Upper lobe of left lung (tissue), 6 donors: ENCODE measurements at places on chromosomes 7 and 10.

DNA sequence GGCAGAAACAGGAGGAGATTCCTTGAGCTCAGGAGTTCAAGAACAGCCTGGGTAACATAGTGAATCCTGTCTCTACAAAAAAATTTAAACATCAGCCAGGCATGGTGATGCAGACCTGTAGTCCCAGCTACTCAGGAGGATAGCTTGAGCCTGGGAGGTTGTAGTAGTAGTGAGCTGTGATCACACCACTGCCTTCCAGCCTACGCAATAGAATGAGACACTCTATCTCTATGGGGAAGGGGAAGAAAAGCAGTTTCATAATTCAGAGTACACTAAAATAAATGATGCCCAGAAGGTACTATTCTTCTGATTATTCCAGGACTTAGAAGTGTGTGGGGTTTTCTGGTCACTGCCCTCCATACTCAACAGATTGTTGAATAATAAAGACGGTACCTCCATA is 177.3 kb downstream of the KMT2E start:
- no peak for DNase-seq

DNA sequence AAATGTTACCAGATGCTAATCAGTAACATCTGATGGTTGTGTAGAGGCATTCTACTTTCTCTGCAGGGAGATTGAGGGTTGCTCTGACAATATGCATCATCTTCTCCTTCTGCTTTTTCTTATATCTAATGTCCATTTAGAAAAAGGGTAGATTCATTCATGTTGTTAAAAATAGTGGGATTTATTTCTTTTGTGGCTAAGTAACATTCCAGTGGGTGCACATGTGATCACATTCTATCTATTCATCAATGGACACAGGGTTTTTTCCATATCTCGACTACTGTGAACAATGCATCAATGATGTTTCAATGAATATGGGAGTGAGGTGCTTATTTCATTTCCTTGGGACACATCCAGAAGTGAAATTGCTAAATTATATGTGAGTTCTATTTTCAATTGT is 103.9 kb downstream of the CRPPA start:
- DNase-seq, result no peak

DNA sequence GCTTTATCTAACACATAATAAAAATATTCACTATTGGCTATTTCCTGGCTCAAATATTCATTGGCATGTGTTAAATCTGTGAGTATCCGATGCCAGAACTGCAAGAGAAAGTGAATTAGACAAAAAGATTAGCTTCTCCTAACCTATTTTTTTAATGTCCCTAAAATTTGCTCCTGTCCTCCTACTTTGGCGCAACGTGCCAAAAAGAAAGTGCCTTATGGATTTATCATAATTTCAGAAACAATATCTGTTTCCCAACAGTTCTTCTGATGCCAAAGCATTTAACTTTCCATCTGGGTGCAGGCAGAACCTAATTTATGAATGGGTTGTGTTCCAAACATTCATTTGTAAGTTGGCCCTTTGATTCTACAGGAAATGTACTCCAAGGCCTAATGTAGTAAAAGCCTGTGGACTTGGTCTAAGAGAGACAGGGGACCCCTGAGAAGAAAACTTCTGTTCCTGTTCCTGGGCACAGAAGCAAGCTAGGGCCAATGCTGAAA is 15.4 kb downstream of the PIP4K2A start:
- DNase-seq, result no peak

- no peak for DNase-seq
Observed at GRCh38 chr7:137423321-137423720, 79.8 kb upstream of the PTN start.

GRCh38 chr10:82089327-82089726 is 214.3 kb downstream of the NRG3 start:
- no peak for DNase-seq

GRCh38 chr7:26667514-26668133 is 196.8 kb downstream of the SKAP2 start:
- peak; percentile 67 for DNase-seq

DNA sequence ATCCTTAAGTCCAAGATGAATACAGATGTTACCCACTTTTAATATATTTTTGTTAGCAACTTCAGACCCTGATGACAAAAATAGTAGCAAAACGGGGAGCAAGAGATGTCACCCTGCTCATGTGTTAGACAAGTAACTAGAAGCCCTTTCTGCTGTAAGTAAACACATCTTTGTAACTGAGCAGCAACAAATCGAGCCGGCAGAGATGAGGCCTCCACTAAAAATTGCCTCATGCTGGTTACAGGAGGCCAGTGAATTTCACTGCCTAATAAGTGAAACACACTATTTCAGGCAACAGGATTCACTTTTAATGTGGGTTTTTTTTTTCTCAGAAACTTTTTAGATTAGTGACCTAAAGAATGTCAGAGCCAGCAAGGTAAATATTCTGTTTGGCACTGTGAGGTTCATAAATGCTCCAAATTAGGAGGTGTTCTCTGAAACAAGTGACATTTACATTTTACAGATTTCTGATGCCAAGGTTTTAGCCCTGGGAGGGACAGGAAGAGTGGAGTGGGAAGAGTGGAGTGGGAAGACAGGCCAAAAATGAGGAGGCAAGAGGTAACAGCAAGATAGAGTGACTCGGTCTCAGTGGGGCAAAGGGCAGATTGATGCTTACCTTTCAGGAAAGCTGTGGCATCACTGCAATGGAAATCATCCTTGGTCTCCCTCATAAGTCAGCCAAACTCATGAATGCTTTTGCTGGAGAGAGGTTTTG is 53.6 kb upstream of the LRRC17 start:
- no peak for DNase-seq

DNA sequence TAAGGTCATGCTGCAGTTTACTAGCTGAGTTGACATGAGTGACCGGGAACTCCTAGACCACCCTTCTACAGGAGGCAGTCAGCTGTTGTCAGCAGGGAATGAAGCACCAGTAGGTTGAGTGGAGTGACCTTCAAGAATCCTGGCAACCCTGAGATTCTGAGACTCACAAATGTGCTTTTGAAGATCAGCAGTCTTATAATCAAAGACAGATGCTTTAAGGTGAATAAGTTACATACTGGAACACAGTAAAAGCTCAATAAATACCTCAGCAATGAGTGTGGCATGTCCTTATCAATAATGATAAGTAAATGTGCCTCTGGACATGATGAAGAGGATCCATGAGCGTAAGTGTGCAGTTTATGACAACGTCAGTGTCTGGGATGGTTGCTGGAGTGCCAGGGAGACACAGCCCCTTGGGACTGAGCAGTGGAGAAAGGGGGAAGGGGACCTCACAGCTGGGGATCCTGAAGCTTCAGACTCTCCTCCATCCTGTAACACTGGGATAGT is 11.9 kb upstream of the OR6V1 start:
- DNase-seq, result no peak

- no peak for DNase-seq
Observed at GRCh38 chr7:154978017-154978416, 24.9 kb downstream of the PAXIP1 start.

- DNase-seq, result no peak
Observed at GRCh38 chr7:137408126-137408525, 64.6 kb upstream of the PTN start.

GRCh38 chr7:101591504-101591903 is 37.6 kb downstream of the MYL10 start:
- no peak for DNase-seq

DNA sequence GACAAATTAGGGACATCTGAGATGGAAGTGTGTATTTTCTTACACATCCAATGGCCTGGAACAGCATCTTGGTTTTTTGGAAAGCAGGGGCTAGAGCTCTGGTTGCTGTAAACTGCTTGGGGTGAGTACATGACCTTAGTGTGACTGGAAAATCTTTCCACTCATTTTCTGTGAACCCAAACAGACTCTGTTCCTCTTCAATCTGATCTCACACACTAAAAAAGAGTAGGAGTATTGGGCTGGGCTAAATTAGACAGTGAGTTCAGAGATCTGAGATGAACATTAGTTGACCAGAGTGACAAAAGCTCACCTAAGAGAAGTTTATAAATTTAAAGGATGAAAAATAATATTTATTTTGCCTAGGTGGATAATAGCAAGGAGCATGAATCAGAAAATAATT is 59.2 kb downstream of the OR13A1 start:
- no peak for DNase-seq

DNA sequence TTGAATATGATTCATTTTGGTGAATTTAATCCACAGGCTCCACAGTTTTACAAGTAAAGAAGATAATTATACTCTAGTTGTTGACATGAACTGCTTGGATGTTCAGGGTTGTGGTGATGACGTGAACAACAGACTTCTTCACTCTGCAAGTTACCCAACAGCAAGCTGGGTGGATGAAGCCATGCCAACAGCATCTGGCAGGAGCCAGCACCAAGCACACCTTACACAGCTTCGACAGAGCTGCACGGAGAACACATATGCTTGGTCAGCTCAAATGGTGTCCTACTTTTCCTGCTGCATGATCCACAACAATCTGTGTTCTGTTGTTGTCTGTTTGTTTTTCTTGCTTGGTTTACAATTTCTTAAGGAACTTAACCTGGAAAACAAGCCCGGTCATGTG is 9.8 kb downstream of the NOD1 start:
- no peak for DNase-seq

GRCh38 chr10:98953251-98953650 is 282.4 kb downstream of the HPSE2 start:
- no peak for DNase-seq

- no peak for DNase-seq
Observed at GRCh38 chr7:14389181-14389591, 399.7 kb upstream of the ETV1 start.

GRCh38 chr7:47651355-47652317 is 69.7 kb upstream of the TNS3 start:
- no peak for DNase-seq

DNA sequence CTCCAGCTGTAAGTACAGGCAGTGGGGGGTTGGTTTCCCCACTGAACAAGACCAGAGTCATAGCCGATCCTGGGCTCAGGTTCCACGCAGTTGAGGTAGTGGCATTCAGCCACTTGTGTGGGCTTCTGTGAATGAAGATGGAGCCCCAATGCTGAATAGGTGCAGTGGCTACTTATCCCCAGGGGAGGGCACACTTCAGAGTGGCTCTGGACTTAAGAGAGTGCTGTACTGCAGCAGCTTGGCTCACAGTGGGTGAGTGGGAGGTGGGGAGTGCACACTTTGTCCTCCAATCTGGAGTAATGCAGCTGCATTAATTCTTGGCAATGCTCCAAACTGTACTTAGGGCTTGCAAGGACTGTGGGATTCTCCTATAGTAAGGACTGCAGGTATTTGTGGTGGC is 81.9 kb downstream of the BUB3 start:
- no peak for DNase-seq

- DNase-seq, result no peak
Observed at GRCh38 chr10:50554376-50554994, 69.3 kb downstream of the SGMS1 start.

DNA sequence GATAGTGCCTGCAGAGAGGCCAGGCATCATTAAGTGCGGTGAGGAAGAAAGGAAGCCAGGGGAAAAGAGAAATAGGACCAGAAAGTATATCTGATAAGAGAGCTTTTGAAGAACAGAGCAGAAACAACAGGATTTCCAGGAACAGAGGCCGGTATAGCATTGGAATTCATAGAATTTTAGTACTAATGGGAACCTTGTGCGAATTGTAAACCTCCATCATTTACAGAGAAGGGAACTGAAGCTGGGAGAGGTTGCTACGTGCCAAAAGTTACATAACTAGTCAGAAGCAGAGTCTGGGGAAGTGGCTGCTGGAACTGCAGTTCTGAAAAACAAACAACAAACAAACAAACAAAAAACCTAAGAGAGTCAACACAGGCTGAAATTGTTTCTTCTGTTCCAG is 5.4 kb upstream of the ZMYND11 start:
- DNase-seq, result no peak

DNA sequence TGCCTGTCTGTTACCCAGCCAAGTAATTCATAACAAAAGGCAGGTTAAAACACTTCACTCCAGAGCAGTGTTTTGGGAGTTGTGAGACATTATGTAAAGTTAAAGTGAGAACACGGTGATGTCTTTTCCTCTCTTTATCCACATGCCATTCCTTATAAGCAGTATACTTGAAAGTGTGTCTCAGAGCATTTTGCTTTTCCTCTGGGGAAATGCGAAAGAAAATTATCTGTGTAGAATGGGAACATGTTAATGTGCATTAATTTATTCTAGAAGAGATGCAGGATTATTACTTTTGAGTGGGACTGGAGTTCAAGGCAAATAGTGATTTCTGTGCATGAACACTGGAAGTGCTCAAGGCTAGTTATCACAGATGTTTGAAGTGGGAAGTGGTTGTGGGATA is 170.4 kb downstream of the PLXDC2 start:
- no peak for DNase-seq

- no peak for DNase-seq
Observed at GRCh38 chr7:157676456-157677255, 339.9 kb downstream of the DNAJB6 start.

DNA sequence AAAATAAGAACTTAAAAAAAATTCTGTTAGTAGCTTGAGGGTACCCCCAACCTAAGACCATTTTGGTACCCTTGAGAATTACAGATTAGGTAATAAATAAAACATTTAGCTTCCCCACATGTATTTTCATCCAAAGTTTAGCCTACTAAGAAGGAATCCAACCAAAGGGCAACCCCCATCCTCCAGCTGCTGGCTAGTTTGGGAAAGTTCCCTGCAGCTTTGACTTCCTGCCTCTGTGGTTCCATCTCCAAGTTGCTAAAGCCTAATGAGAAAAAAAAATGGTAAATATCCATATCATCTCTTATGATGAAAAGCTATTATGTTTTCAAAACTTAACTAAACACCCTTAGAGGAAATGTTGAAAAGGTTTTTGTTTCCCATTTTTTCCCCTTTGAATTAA is 547.2 kb downstream of the ANKRD7 start:
- no peak for DNase-seq

DNA sequence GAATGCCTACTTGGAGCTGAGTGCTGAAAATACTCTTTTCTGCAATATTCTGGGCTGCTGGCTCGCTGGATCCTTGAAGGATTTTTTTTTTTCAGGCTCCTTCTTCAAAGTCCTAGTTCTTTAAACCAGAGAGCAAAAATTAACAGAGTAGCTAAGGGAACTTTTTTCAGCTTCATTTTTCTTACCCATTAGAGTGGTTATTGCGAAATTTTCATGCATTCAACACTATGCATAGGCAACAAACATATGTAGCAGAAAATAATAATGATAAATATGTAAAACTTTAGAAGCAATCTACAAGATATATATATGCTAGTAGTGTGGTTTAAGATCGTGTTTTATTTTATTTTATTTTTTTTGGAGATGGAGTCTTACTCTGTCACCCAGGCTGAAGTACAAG is 264.6 kb downstream of the SFMBT2 start:
- DNase-seq, result no peak

GRCh38 chr10:86671985-86672710 is 3.8 kb downstream of the LDB3 start:
- no peak for DNase-seq

GRCh38 chr7:70940597-70940996 is 191.3 kb upstream of the GALNT17 start:
- no peak for DNase-seq
